Hepatocyte (in vitro differentiated cells): ENCODE measurements at places on chromosomes 16 and 17. TPM values are rescaled to one million over a fixed set of nuclear protein-coding genes. Genes with fewer than 3 reads are reported as not detected.

GRCh38 chr16:68319185-68319908 is 8.5 kb downstream of the PRMT7 start:
- no peak for DNase-seq

DNA sequence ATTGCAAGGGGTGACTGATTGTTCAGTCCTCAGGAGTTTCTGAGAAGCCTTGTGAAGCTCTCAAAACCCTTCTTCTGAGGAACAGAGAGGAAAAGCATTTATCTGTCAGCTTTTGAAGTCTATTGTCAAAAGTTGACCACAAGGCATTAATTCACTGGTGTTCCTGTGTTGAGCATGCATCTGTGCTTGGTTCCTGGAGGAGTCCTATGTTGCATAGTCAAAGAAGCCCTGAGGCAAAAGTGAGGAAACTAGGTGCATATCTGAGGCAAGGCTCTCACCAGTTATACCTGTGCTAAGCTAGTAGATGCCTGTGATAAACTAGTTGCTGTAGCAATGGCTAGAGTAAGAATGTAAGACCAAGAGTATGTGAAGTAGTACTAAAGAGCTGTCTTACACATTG is 1.8 kb upstream of the HEATR6 start:
- no peak for DNase-seq

The TBC1D28 gene
- total RNA-seq, result not detected in 2 replicates

GRCh38 chr16:27994686-27995085 is 68.8 kb downstream of the GSG1L start:
- DNase-seq, result no peak

DNA sequence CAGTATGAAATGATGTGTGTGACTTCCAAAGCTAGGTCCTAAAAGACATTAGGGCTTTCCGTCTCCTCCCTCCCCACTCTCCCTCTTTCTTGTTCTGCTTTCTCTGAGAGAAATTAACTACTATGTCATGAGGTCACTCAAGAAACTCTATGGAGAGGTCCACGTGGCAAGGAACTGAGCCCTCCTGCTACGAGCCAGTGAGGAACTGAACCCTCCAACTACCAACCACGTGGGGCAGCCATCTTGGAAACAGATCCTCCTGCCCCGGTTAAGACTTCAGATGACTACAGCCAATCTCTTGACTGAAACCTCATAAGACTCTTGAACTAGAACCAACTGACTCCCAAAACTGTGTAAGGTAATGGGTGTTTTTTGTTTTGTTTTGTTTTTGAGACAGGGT is 4.2 kb upstream of the ALOX15 start:
- DNase-seq, result no peak

GRCh38 chr17:33142705-33143299 is 150.3 kb downstream of the ASIC2 start:
- DNase-seq, result peak; percentile 59

DNA sequence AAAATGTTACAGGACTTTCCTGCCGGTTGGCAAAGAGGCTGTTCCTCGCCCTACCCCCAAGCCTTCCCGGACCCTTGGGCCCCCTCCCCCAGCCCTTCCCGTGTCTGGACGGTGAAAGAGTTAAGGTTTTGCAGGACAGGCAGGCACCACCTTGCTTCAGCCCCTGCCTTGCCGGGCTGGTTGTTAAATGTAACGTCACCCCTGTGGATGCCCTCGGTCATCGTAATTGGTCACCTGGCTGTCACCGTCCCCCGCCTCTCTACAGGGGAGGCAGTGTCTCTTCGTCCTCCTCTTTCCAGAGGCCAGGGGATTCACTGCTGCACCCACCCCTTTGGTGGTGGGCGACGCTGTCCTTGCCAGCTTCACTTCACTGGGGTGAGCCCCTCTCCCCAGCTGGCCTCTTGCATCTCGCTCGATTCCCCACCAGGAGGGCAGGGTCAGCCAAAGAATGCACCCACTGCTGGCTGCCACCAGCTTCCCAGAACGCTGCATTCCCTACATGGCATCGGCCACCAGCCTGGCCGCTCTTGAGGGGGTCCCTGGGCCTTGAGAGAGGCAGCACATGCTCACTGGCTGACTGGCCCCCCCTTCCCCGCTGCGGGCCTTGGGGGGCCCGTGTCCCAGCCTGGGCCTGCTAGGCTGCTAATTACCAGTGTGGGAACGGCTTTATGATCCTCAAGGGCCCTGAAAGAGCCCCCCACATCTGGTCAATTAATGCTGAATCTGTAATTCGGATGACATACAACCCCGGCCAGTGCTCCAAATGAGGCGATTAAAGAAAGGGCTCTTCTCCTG is 25.2 kb upstream of the GSE1 start:
- no peak for DNase-seq
